ELR (cell line): ENCODE measurements at places on chromosomes 7 and 10.

DNA sequence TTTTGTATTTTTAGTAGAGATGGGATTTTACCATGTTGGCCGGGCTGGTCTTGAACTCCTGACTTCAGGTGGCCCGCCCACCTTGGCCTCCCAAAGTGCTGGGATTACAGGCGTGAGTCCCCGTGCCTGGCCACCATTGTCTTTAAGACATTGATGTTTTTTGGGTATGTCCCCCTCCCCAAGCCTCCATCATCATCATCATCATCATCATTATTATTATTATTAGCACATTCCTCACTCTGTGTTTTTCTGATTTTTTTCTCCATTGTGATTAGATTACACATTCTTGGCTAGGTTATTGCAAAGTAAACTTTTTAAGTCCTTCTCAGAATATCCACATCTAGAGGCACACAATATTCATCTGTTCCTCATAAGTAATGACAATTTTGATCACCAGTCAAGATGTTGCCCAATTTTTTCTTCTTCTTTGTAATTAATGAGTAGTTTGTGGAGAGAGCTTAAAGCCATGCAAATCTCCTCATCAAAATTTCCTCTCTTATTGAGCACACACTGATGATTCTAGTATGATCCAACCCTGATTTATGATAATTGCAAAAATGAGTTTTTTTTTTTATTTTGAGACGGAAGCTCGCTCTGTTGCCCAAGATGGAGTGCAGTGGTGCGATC is 47.5 kb downstream of the EPC1 start:
- DNase-seq: no peak

DNA sequence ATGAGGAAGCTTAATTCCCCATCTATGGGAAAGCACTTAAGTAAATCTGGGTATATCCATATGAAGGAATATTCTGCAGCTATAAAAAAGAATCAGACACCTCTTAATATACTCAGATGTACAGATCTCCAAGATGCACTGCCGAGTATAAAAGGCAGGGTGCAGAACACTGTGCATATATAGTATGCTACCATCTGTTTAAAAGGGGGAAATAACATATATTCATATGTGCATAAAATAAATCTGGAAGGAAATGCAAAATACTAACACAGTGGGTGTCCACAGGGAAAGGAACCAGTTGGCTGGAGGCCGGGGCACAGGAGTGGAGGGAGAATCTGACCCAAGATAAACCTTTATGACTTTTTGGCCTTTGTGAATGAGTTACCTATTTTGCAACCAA is 201.4 kb downstream of the SFMBT2 start:
- DNase-seq: no peak

DNA sequence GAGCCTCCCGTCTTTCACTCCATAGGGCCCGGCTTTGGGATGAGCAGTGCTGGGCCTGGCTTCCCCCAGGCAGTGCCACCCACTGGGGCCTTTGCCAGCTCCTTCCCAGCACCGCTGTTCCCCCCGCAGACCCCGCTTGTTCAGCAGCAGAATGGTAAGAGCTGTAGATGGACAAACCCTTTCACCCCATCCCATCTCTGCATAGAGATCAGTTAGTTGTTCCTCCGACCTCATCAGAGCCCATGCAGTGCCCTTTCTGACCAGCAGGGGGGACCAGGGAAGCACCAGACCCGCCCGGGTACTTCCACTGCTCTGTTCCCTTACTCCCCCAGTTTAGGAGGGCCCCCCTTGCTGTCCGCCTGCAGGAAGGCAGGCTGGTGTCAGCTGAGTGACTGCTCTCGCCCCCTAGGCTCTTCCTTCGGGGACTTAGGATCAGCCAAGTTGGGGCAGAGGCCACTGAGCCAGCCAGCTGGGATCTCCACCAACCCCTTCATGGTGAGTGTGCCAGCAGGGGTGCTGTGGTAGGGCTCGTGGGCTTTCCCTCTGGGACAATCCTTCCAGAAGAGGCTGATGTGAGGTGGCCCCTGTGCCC is 9.8 kb downstream of the SAP25 start:
- peak; percentile 76 for DNase-seq

GRCh38 chr7:27134392-27134791 is 3.8 kb upstream of the HOXA4 start:
- DNase-seq: peak; percentile 95

DNA sequence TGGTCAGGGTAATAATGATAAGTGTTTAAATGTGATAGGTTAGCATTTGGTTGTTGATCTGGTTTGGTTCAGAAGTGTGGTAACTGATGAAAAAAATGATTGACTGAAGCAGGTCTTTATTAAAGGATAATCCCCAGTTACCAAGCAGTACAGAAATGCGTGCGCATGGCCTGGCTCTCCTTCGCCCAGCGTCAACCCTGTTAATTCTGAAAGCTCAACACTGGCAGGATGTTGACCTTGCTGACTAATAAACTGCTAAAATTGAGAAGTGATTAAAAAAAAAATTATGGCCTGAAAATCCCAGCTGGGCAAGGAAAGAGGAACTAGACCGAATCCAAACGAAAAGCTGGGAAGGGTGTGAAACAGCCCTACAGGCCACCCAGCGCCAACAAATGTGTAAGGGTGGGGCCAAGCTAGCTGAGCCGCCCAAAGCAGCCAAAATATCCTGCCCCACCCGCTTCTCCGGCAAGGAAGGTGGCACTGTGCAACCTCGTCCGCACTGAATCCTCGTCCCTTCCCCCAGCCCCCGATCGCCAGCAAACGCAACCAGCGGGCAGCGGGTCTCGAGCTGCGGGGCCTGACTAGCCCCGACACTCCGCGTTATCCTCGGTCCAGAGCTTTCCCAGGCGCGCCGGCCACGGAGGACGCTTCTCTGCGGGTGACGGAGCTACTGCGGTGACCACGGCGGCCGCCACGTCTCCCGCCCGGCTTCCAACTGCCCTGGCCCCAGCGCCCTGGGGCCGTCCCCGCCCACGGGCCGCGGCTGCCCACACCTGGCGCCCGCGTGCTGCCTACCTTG is 561 bp downstream of the SHTN1 start:
- peak; percentile 45 for DNase-seq

DNA sequence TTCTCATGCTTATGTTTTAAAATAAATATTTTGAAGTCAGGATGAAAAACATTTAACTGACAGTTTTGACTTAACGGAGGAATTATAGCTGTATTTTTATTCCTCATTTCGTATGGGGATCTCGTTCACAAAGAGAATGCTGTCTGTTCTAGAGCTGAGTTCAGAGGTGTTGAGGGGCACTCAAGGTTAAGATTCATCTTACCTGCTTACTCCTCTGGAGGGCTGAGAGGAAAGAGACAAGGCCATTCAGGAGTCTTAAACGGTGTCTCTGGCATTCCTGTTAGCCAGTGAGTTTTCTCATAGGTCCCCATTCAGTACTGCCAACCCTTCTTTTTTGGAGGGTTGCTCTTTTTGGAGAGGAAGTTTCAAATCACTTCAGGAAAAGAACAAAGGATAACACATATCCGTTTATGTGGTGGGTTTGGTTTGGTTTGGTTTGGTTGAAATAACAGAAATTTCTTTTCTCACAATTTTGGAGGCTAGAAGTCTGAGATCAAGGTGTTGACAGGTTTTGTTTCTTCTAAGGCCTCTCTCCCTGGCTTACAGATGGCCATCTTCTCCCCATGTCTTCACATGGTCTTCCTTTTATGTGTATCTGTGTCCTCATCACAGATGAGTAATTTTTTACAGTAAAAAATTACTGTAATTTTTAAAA is 23.1 kb downstream of the CALHM2 start:
- DNase-seq: no peak
